ENCODE measurements at places on chromosomes 3 and 15. TPM values are rescaled to one million over a fixed set of nuclear protein-coding genes. Genes with fewer than 3 reads are reported as not detected.
A peak's percentile ranks its signal among the peaks of the same experiment; 100 is the strongest.

GRCh38 chr15:74651242-74651741 is 35.7 kb downstream of the CLK3 start:
- DNase-seq = peak; percentile 94
- no peaks in the 10 kb centered on the region for H3K27me3 ChIP-seq
- no peak overlapping the region for H3K4me3 ChIP-seq
- H3K4me1 ChIP-seq = peaks cover 40% of the 10 kb centered on the region
- no peaks in the 10 kb centered on the region for H3K36me3 ChIP-seq

DNA sequence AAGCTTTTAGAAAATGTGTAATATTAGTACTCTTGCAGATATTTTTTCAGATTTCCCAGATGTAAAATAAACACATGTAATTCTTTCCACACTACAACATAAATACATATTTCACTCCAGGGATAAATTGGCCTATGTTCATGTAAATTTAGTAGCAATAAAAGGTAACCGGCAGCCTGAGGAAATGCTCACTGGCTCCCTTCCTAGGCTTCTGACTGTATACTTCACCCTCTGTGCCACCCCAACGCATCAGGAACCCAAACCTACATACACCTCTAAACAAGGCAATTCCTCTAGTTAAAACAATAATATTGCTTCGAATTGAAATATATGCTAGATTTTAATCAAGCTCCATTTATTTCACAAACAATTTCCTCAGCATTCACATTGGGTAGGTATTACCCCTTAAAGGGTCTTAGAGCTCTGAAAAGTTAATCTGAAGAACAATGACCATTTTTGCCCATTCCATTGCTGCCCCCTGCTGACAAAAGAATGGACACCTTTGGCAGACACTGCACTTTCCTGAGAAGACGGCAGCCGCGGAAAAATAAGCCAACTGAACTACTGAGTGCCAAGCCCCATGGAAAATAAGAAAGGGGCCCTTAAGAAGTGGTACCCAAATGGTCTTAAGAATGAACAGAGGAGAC is 212.5 kb downstream of the OSBPL10 start:
- H3K27ac ChIP-seq = no peak overlapping the region
- no peaks in the 10 kb centered on the region for H3K36me3 ChIP-seq
- peak; percentile 76 for DNase-seq
- no peaks in the 10 kb centered on the region for H3K27me3 ChIP-seq
- no peaks in the 10 kb centered on the region for H3K4me1 ChIP-seq

- no peaks in the 10 kb centered on the region for H3K27me3 ChIP-seq
- DNase-seq = no peak
- no peaks in the 10 kb centered on the region for H3K4me1 ChIP-seq
These were observed 182.2 kb downstream of the APBA2 start for GRCh38 chr15:29067949-29068348.

DNA sequence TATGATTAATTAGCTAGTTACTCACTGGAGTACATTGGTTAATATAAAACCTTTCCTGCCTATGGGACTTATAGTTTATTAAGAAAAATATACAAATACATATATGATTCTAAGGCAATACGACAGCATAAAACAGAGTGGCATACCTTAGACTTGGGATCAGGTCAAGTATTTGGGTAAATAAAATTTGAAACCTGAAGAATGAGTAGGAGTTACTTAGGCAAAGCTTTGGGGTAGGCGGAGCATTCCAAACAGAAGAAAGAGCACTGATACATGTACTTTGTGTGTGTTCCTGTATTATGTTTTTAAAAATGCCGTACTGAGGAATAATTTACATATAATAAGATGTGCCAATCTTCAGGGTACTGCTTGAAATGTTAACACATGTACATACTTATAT is 15.1 kb downstream of the ZPLD1 start:
- H3K4me3 ChIP-seq = no peak overlapping the region
- peaks cover under 1% of the 10 kb centered on the region for H3K27me3 ChIP-seq
- no peaks in the 10 kb centered on the region for H3K36me3 ChIP-seq
- no peak for DNase-seq

DNA sequence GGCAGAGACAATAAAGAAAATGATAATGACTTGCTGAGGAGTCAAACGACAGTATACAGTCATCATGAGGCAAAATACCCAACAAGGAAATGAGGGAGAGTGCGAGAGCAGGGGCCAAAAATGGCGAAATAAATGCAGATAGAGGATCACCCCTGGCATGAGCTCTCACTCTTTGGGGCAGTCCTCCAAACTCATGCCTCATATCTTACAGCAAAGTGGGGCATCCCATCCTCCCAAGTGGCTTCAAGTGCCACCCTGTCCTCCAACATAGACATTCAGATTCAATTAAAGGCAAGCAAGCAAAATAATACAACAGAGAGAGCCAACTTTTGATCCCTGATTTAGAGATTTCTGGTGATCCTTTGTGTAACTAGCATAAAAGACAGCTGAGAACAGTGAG is 278.4 kb downstream of the GBE1 start:
- peaks cover 14% of the 10 kb centered on the region for H3K4me1 ChIP-seq
- no peaks in the 10 kb centered on the region for H3K36me3 ChIP-seq
- DNase-seq = no peak
- no peak overlapping the region for H3K27ac ChIP-seq

The MINAR1 gene
- polyA plus RNA-seq = 0.33 TPM

The GATM gene
- 0.16 TPM for polyA plus RNA-seq

- no peaks in the 10 kb centered on the region for H3K36me3 ChIP-seq
- no peaks in the 10 kb centered on the region for H3K4me1 ChIP-seq
- no peak overlapping the region for H3K27ac ChIP-seq
These were observed 31.8 kb upstream of the PSMD6 start for GRCh38 chr3:64055076-64055475.

The PXYLP1 gene
- polyA plus RNA-seq = 1.5 TPM

DNA sequence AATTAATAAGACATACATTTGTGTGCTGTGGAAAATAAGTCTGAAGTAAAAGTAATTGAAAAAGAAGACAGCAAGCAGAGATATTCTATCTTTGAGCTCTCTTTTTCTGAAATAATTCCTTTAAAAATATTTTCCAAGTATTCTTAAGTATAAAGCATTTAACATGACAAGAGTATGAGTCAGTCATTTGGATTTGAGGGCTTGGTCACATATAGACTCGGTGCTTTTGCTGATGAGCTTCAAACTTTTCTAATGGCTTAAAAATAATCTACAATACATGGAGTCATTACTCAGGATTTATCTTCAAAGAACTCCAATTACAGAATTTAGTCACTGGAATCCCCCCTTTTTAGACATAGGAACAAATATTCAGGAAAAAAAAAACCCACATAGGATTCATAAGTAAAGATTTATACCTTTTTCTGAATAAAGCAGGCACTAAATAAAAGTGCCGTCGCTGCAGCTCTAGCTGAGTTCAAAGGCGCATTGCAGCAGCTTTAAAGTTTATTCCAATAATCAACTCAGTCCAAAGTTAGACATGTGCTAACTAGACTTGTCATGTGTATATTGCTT is 147.5 kb downstream of the CTNNB1 start:
- no peaks in the 10 kb centered on the region for H3K4me1 ChIP-seq
- DNase-seq = no peak
- no peaks in the 10 kb centered on the region for H3K27me3 ChIP-seq
- no peak overlapping the region for H3K27ac ChIP-seq
- H3K36me3 ChIP-seq = no peaks in the 10 kb centered on the region
- no peak overlapping the region for H3K4me3 ChIP-seq

- H3K27ac ChIP-seq = peak overlapping the region; percentile 76
- peak; percentile 95 for DNase-seq
- H3K4me3 ChIP-seq = no peak overlapping the region
- no peaks in the 10 kb centered on the region for H3K36me3 ChIP-seq
- H3K4me1 ChIP-seq = peaks cover 33% of the 10 kb centered on the region
These were observed 175.1 kb upstream of the TSC22D2 start for GRCh38 chr3:150232992-150233451.

The EHHADH gene
- 1.3 TPM for polyA plus RNA-seq

DNA sequence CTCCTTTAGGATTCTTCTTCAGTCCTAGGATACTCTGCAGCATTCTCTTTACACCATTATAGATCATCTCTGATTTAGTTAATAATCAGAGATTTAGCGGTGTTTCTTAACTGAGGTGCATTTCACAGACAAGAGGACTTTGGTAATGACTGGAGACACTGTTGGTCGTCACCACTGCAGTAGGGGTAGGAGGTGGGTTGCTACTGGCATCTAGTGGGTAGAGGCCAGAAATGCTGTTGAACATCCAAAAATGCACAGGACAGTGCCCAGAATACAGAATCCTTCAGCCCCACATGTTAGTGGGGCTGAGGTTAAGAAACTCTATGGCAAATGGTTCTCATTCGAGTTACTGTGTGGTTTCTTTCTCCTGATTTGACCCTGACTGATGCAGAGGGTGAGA is 80.4 kb upstream of the LMCD1 start:
- H3K27me3 ChIP-seq = no peaks in the 10 kb centered on the region
- no peaks in the 10 kb centered on the region for H3K4me1 ChIP-seq
- no peaks in the 10 kb centered on the region for H3K36me3 ChIP-seq
- no peak overlapping the region for H3K27ac ChIP-seq
- no peak overlapping the region for H3K4me3 ChIP-seq
- DNase-seq = no peak

DNA sequence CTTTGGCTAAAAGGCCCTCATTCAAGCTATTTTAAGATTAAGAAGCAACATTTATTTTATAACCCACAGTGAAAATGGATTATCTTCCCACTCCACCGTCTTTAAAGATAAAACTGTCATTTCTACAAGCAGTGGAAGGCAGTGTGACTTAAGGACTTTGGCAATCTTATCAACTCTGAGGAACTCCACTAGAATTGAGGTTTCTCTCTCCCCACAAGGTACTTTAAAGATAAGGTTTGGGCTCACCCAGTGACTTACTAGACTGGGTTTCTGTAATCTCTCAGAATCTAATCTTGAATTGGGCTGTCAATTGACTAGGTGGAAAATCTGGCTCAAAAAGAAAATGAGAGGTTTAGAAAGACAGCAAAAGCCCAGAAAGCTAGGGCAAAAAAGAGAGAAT is 21.7 kb downstream of the ZNF385D start:
- no peaks in the 10 kb centered on the region for H3K36me3 ChIP-seq
- no peak overlapping the region for H3K27ac ChIP-seq
- no peak for DNase-seq

DNA sequence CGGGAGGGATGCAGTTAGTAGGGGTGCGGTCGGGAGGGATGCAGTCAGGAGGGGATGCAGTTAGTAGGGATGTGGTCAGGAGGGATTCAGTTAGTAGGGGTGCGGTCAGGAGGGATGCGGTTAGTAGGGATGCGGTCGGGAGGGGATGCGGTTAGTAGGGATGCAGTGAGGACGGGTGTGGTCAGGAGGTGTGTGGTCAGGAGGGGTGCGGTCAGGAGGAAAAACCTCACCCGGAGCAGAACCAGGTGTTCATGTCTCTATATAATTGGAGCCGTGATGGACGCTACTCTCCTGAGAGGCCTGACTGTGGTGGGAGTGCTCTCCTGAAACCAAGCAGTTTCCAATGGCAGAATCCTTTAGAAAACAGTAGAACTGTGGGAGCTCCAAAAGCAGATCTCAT is 95.8 kb downstream of the BDH1 start:
- no peak overlapping the region for H3K4me3 ChIP-seq
- no peaks in the 10 kb centered on the region for H3K36me3 ChIP-seq
- H3K4me1 ChIP-seq = peaks cover 21% of the 10 kb centered on the region
- H3K27me3 ChIP-seq = no peaks in the 10 kb centered on the region
- DNase-seq = no peak

The CACNA2D3 gene
- polyA plus RNA-seq = not detected

- no peaks in the 10 kb centered on the region for H3K4me1 ChIP-seq
- H3K27me3 ChIP-seq = no peaks in the 10 kb centered on the region
- DNase-seq = no peak
- H3K4me3 ChIP-seq = no peak overlapping the region
- H3K27ac ChIP-seq = no peak overlapping the region
These were observed 72.6 kb downstream of the NAALADL2 start for GRCh38 chr3:174931473-174932353.

The SLCO2A1 gene
- 11.9 TPM for polyA plus RNA-seq

DNA sequence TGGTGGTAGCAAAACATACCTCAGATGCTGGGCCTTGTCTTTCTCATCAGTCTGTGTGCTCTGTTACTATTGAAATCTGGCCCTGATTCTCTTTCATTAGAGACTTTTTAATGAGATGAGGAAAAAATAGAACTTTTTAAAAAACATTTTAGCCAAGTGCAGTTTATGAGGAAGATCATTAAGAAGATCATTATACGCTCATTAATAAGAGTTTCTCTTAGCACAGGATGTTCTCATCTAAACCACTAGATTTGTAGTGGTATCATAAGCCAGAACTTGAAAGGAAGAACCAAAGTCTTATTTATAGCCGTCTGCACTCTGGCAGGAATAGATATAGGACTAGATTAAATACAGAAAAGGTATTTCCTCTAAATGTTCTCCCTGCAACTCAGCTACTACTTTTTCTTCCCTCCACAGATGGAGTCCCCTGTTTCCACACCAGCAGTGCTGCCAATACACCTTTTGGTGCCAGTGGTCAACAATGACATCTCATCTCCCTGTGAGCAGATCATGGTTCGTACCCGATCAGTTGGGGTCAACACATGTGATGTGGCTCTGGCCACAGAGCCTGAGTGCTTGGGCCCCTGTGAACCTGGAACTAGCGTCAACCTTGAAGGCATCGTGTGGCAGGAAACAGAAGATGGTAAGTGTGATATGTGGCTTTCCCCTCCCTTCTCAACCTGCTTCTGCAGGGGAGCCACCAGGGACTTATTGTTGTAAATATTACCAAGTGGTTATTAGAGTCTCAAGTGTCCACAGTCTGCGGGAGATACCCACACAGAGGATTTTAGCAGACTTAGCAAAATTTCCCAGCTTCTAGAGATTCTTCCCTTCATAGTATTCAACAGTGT is 152.8 kb downstream of the RBPMS2 start:
- peaks cover 4% of the 10 kb centered on the region for H3K36me3 ChIP-seq
- H3K4me3 ChIP-seq = no peak overlapping the region
- no peaks in the 10 kb centered on the region for H3K4me1 ChIP-seq
- H3K27ac ChIP-seq = no peak overlapping the region
- DNase-seq = no peak

- peaks cover 7% of the 10 kb centered on the region for H3K36me3 ChIP-seq
- peak; percentile 84 for DNase-seq
- H3K4me3 ChIP-seq = no peak overlapping the region
- peak overlapping the region; percentile 95 for H3K27ac ChIP-seq
These were observed 81.1 kb downstream of the CCK start for GRCh38 chr3:42184651-42185443.

GRCh38 chr3:11739706-11740105 is 96.0 kb upstream of the VGLL4 start:
- no peak overlapping the region for H3K4me3 ChIP-seq
- no peak for DNase-seq
- H3K36me3 ChIP-seq = no peaks in the 10 kb centered on the region
- no peaks in the 10 kb centered on the region for H3K4me1 ChIP-seq

The POTEB2 gene
- not detected for polyA plus RNA-seq

GRCh38 chr15:75693501-75694240 is 19.0 kb downstream of the CSPG4 start:
- H3K4me3 ChIP-seq = no peak overlapping the region
- peaks cover 16% of the 10 kb centered on the region for H3K4me1 ChIP-seq
- no peaks in the 10 kb centered on the region for H3K36me3 ChIP-seq
- H3K27ac ChIP-seq = no peak overlapping the region
- peaks cover 44% of the 10 kb centered on the region for H3K27me3 ChIP-seq

- H3K27ac ChIP-seq = no peak overlapping the region
- H3K36me3 ChIP-seq = no peaks in the 10 kb centered on the region
- no peak overlapping the region for H3K4me3 ChIP-seq
- H3K27me3 ChIP-seq = no peaks in the 10 kb centered on the region
These were observed 47.5 kb downstream of the NR1I2 start for GRCh38 chr3:119829420-119829819.

The PTH1R gene
- polyA plus RNA-seq = not detected

The NEIL1 gene
- polyA plus RNA-seq = 29.5 TPM

Measured in endothelial cell of umbilical vein (primary cell).